ENCODE measurements at places on chromosomes 1 and 21. TPM values are rescaled to one million over a fixed set of nuclear protein-coding genes. Genes with fewer than 3 reads are reported as not detected.

- DNase-seq, result no peak
Observed at GRCh38 chr21:44755227-44755626, 43.9 kb upstream of the TSPEAR start.

- DNase-seq, result no peak
Observed at GRCh38 chr21:40768056-40768455, 78.9 kb downstream of the DSCAM start.

RSBN1 gene
- total RNA-seq, result 26.4 TPM

DNA sequence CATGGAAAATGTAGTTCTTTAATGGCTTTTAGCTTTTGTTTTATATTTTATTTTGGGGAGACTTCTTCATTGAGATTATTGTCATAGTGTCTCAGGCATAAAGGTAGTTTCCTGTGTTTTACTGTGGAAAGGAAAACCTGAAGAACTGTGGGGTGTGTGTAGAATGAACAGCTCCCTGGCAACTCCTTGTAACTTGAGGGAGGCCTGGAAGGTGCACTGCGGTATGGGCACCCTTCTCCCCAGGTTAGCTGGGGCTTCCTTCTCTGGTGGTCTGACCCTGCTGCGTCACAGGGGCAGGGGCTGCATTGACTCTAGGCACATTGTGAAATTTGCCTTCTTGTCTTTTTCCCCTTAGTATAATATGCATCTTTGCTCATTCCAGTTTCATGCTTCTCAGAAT, 1.7 kb downstream of the ATP1B1 start:
- no peak for DNase-seq

DNA sequence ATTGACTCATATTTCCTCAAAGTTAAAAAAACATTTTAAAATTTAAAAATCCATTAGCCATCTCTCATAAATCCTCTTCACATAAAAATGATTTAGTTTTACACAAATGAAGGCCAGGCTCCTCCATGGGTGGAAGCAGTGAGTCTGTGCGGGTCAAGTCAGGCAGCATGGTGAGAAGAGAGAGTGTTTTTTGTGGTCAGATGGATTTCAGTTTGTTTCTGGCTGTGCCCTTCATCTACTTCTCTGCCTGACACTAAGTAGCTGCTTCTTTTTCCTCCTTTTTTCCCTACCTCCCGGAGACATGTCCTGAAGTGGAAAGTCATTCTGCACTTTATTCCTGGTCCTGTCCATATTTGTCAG, 10.3 kb downstream of the PLA2G4A start:
- DNase-seq, result no peak

- no peak for DNase-seq
Observed at GRCh38 chr1:201773764-201774163, 55.2 kb upstream of the IPO9 start.

DNA sequence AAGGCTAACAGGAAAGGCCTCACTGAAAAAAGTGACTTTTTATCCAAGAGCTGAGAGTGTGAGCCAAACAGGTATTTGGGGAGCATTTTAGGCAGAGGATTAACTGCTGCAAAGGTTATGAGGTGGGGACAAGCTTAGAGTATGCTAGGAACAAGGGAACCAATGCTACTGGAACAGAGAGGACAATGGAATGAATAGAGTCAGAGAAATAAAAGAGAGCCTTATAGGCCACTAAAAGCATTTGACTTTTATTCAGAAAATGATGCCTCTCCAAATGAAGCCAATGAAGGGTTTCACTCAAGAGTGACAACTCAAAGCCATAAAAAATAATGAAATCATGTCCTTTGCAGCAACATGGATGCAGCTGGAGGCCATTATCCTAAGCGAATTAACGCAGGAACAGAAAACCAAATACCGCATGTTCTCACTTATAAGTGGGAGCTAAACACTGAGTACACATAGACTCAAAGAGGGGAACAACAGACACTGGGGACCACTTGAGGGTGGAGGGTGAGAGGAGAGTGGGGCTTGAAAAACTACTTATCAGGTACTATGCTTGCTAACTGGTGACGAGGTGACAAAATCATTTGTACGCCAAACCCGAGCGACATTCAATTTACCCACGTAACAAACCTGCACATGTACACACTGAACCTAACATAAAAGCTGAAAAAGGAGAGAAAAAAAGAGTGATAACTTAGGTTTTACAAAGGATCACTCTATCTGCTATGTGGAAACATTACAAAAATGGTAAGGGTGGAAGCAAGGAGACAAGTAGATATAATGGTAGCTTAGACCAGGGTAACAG, 11.1 kb downstream of the PTP4A2 start:
- no peak for DNase-seq

DNA sequence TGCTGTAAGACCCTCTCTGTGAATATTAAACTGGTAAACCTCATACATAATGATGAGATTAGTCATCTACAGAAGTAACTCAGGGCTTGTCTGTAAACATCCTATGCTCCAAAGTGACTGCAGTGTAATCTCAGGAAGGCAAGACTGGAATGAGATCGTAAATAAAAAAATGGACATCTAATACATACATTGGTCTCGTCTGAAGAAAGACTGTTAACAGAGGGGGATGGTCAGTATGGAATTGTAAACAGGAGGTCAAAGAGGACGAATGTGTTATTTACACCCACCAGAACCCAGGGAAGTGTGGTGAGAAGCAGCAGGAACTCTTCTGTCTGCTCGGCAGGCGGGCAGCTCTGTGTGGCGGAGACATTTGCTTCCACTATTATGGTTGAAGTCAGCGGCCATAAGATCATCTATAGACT, 51.4 kb downstream of the DISC1 start:
- DNase-seq, result no peak

DNA sequence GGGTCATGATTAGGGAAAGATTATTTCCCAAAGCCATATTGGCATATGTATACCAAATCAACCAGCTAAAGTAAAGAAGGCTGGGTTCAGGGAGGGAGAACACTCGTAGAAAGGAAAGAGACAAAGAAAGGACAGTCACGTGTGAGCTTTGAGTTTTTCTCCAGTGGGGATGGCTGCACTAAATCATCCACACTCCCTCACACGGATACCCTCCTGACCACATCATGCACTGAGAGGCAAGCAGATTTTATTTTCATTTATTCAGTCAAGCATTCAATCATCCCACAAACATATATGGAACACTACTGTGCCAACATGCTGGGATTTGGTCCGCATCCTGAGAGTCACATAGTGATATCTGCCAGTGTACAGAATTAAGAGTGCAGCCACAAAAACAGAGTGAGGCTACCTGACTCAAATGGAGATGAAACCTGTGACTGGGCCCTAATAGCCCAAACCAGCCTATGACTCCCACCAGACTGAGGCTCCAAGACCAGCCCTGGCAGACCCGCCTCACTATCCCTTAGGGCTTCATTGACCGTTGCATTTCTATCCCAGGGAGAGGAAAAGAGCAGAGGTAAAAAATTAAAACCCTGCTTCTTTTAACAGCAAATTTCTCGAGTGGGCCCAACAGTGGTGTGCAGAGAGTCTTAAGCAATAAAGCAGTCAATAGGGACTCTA, 155.9 kb downstream of the BARHL2 start:
- DNase-seq, result no peak

- DNase-seq, result no peak
Observed at GRCh38 chr1:29125237-29125641, 1.5 kb upstream of the TMEM200B start.

PATJ gene
- 22.5 TPM for total RNA-seq

- no peak for DNase-seq
Observed at GRCh38 chr21:34970167-34970500, 79.0 kb downstream of the RUNX1 start.

DNA sequence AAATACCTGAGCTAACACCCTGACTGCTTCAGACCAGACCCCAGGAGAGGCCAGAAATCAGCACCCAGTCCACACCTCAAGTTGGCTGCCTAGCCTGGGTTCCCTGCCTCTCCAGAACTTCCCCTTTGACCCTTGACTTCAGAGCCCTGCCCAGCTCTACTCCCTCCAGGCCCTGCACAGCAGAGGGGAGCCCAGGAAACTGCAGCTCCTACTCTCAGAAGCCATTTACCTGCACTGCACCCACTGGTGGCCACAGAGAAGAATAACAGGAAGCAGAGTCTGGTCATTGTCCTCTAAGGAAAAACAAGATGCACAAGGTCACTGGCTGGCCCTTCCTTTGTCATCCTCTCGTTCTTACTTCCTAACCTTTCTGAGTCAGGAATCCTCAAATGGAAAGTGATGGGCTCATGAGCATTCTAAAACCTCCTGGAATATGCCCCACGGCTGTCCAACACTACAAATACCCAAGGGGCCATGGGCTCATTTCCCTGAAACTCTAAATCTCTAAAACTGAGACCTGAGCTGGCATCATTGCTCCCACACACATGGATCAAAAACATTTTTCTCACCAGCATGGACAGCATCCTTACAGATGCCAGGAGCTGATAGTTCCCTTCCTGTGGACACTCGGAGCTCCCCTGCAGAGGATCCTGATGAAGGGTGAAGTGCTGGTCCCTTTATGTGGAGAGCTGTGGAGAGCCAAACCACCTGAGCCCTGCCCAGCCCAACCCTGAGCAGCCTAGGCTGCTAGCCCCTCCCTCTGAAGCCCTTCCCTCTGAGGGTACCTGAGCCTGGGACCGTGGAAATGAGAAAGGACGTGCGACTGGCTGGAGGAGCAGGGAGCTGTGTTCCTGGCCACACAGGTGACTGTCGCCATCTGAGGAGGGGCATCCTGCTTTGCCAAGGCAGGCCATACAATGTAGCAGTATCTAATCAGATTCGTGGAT, at the start of gene ITLN2:
Gene ITLN2, minus strand, starts transcription at position 652 of the 947 bp plus-strand sequence. Its CDS starts 68 bp downstream, at position 584.
- DNase-seq, result peak; percentile 20

RHD gene
- total RNA-seq, result not detected

DNA sequence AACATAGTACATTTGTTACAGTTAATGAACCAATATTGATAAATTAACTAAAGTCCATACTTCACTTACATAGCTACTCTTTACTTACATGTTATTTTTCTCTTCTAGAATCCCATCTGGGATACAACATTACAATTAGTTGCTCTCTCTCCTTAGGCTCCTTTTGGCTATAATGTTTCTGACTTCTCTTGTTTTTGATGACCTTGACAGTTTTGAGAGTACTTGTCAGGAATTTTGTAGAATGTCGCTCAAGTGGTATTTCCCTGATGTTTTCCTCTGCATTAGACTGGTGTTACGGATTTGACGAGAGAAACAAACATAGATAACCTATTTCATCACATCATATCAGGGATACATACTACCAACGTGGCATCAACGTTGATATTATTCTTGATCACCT, 925.4 kb upstream of the TMPRSS15 start:
- no peak for DNase-seq

CD5L gene
- total RNA-seq, result 0.20 TPM

PPIAL4G gene
- total RNA-seq, result 0.42 TPM

OR2G6 gene
- 1.00 TPM for total RNA-seq

- DNase-seq, result no peak
Observed at GRCh38 chr1:22024485-22025367, 23.3 kb downstream of the CELA3A start.

DNA sequence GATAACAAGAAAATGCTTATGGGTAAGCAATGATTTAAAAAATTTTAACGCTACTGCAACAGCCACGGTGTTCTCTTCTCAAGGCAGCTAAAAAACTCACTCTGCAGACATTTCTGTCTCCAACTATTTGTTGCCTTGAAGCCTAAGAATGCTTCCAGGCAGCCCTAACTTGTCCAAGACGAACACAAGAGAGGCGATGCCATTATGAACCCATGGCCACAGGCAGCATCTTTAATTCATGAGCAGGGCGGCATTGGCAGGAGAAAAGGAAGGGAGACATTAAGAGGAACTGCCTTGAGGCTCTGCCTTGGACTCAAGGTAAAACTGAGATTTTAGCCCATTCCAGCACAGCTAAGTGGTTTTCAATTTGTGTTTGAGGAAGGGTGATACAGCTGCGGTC, 67.5 kb downstream of the KCND3 start:
- DNase-seq, result no peak

CACNA1S gene
- total RNA-seq, result not detected

DNA sequence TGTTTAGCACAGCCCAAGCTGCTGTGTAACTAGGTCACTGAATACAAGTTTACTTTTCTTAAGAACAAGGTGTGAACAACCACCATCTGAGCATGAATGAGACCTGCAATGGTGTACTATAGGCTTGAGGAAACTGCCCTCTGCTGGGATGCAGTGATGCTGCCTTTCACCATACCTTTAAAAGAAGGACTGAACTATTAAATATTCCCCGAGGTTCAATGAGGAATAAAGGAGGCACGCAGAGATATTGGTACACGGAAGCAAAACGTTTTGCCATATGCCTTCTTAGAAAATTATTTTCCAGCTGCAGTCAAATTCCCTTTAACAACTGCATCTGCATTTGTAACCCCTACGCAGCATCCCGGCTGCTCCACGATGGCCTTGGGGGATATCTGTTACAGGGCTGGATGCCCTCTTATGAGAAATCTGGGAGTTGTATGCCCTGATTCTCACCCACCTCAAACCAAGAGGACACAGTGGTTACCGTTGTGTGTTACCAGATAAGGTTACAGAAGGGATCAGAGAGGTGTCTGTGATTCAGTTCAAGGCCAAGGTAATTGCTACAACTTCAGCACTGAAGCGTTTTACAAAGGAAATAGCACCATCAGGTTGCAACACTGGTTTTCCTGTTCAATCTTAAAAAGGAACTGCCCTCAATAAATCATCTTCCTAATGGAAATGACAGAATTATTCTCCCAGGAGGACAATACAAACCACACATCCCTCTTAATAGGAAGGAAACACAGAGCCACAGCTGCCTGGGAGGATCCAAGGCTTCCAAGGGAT, 470.5 kb downstream of the LTN1 start:
- no peak for DNase-seq

HRNR gene
- total RNA-seq, result not detected

GRCh38 chr1:214463596-214463995, 87.8 kb downstream of the PTPN14 start:
- DNase-seq, result no peak

DNA sequence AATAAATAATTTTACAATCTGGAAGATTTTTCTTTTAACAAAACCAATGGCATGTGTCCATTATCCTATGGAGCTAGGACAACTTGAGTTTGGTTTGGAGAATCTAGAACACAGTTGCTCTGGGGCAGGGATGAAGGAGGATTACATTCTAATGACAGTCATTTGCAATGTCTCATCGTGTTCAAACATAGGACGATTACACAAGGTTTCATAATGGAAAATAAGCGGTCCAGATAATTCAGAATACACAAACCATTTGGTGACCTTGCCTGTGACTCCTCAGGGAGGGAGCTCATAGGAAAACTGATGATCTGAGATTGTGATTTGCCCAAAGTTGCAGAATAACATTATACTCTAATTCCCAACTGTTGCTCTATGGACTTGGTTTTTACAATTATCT, 27.6 kb upstream of the RGL1 start:
- DNase-seq, result no peak

DNA sequence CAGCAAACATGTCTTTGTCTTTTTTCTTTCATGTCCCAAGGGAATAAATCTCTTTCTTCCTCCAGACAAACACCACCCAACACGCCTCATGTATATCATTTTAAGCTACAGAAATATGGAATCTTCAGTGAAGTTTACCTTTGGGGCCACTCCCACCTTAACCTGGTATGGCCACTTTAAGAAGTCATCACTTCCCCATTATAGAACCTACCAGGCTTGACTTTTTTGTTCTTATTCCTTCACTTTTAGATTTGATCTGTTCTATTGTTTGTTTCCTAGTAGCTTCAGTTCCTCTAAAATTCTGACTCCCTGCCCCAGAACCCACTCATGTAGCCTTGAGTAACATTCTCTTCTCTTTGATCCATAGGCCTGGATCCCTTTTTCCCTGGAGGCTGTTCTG, 226.3 kb downstream of the HLX start:
- no peak for DNase-seq

Data from activated B cell treated with CpG ODN at 0.5 μM for 24 hours (primary cell).